HT-29 (cell line): ENCODE measurements at places on chromosomes 11 and 22. TPM values are rescaled to one million over a fixed set of nuclear protein-coding genes. Genes with fewer than 3 reads are reported as not detected.

Gene PRODH
- total RNA-seq = 1.4 and 2.0 TPM in 2 replicates

Gene TRIM51
- not detected in 2 replicates for total RNA-seq

Gene TCF20
- 47.2 and 48.3 TPM in 2 replicates for total RNA-seq

Gene MTNR1B
- total RNA-seq = not detected in 2 replicates

Gene CRYAB
- total RNA-seq = not detected in 2 replicates

Gene PATE4
- total RNA-seq = not detected in 2 replicates

Gene OR5D13
- total RNA-seq = not detected in 2 replicates

Gene ESAM
- total RNA-seq = 31.1 and 38.2 TPM in 2 replicates

Gene PANX2
- 1.1 and 1.4 TPM in 2 replicates for total RNA-seq

Gene TM7SF2
- 84.4 and 113 TPM in 2 replicates for total RNA-seq

Gene P2RY6
- not detected in 2 replicates for total RNA-seq

Gene CCDC88B
- 11.4 and 12.8 TPM in 2 replicates for total RNA-seq

Gene KRTAP5-9
- total RNA-seq = not detected in 2 replicates

Gene TSPAN18
- total RNA-seq = not detected in 2 replicates

Gene CD6
- total RNA-seq = 0.53 and 2.1 TPM in 2 replicates

Gene MAJIN
- not detected in 2 replicates for total RNA-seq

Gene RFPL3
- not detected in 2 replicates for total RNA-seq

Gene BATF2
- 1.6 and 2.5 TPM in 2 replicates for total RNA-seq

Gene DBX1
- not detected in 2 replicates for total RNA-seq
